AG04449 (cell line): ENCODE measurements at places on chromosomes 5 and 9.

DNA sequence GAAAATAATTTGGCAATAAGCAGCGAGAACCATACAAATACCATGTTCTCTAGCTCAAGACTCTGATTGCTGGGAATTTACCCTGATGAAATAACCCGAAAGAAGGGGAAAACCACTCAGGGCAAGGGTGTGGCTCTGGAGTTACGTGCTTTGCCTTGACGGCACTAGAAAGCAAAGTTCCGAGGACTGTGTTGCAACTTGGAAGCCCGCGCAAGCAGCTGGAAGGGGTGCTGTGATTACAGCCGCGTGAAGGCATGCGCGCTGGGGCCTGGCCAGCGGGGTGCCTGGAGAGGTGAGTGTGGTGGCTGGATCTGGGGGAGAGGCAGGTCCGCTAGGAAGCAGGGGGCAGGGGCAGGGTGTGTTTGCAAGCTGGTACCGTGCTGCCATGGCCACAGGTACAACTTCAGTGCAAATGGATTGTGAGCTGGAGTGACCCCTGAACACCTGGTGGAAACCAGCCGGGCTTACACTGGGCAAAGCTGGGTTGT is 52.6 kb upstream of the CNOT6 start:
- DNase-seq: no peak

- no peak for DNase-seq
Observed at GRCh38 chr5:129474544-129474943, 14.4 kb downstream of the ADAMTS19 start.

- DNase-seq: no peak
Observed at GRCh38 chr5:141713616-141714309, 31.7 kb upstream of the ARAP3 start.

DNA sequence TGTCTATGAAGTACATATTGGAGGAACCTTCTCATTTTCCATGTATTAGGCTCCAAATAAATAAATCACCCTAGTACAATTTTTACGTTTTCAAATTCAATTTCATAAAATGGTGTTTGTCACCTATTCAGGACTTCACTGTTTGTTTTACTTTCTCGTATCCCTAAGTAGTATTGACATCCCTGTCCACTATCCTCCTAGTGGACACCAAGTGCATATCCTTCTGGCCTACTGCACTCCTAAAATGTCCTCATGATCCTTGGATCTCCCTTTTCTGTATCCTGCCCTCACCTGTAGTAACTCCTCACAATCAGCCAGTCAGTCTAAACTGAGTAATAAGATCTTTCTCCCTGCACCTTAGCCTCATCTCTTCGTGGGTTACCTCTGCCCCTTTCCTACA is 539.9 kb downstream of the DMRTA1 start:
- DNase-seq: no peak
